ENCODE measurements at places on chromosomes 5 and 9. TPM values are rescaled to one million over a fixed set of nuclear protein-coding genes. Genes with fewer than 3 reads are reported as not detected.
A peak's percentile ranks its signal among the peaks of the same experiment; 100 is the strongest.

The F2R gene
- 13.2 TPM for total RNA-seq

- DNase-seq, result no peak
These were observed 1.3 kb upstream of the PRR7 start for GRCh38 chr5:177445052-177445916.

GRCh38 chr9:113738893-113739604 lies 137.1 kb upstream of the ZNF618 start:
- peak; percentile 7 for DNase-seq

- DNase-seq, result no peak
These were observed 11.4 kb downstream of the YTHDC2 start for GRCh38 chr5:113524927-113525326.

- DNase-seq, result no peak
These were observed 8.1 kb upstream of the NUP214 start for GRCh38 chr9:131117121-131117761.

GRCh38 chr5:147369742-147370374 lies 135.0 kb downstream of the STK32A start:
- DNase-seq, result peak; percentile 20

The BTNL8 gene
- 0.18 TPM for total RNA-seq

DNA sequence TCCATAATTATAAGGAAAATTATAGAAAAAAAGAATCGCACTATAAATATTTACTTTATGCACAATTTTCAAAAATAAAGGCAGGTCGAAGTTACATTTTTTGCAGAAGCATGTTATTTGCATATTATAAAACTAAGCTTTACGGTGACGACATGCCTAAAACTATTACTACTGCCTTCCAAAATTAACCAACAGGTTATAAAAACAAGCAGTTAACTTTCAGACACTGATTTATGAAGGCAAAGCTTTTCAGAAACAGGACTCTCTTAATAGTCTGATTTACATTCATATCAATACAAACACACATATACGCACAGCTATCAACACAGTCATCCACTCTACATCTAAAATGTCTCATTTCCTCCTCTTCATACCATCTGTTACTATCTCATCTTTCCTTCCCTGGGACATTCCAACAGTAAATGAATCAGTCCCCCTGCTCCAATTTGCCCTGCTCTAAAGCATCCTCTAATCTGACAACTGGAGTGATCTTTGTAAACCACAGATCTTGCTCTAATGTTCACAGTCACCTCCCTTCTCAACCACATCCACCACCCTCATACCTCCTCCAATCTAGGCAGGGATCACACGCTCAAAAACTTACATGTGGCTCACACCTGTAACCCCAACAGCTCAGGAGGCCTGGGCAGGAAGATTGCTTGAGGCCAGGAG lies 21.6 kb downstream of the FBXW11 start:
- DNase-seq, result peak; percentile 96

The IGFBPL1 gene
- not detected for total RNA-seq

The GNAQ gene
- total RNA-seq, result 12.0 TPM

GRCh38 chr9:70411121-70411929 lies 3.1 kb downstream of the KLF9 start:
- peak; percentile 69 for DNase-seq

DNA sequence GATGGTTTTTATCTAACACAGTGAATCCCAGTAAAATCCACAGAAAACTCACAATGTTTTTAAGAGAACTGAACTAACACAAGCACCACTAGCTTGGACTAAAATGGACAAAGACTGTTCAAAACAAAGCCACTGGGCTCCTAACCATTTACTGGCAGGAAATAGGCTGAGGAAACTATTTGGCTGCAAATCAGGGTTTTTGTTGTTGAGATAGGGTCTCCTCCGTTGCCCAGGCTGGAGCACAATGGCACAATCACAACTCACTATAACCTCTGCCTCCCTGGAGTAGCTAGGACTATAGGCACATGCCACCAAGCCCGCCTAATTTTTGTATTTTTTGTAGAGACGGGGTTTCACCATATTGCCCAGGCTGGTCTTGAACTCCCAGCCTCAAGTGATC lies 99.7 kb downstream of the THBS4 start:
- no peak for DNase-seq

GRCh38 chr5:95973793-95974325 lies 12.2 kb upstream of the ELL2 start:
- DNase-seq, result peak; percentile 91

DNA sequence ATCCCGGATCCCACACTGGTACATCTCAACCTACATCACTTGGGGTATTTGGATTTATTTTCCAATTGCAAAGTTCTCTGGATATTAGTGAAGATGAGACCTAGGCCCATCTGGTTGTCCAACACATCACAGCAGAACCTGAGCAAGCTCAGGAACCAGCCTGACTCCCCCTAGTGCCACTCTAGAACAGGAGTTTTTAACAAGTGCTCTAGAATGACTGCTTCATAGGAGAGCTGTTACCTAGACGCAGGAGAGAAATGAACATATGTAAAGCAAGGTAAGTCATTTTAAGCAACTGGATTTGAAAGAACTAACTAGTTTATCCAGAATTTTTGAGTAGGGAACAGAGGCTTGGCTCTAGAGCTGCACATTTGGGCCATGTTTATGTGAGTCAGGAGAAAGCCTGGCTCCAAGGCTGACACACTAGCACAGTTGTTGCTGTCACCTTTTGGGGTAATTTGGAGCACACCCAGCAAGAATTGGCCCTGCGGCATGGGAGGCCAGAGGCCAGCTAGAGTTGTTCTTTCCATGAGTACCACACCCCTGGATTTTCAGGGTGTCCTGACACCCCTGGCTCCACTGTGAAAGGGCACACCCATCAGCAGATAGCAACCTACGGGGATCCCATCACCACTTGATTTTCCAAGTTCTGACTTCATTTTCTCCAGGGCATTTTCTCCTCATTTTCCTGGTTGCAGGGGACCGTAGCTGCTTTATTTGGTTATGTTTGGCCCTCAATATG lies 110.9 kb upstream of the LPAR1 start:
- DNase-seq, result no peak

The CDX1 gene
- not detected for total RNA-seq

The HNRNPA0 gene
- total RNA-seq, result 12.2 TPM

DNA sequence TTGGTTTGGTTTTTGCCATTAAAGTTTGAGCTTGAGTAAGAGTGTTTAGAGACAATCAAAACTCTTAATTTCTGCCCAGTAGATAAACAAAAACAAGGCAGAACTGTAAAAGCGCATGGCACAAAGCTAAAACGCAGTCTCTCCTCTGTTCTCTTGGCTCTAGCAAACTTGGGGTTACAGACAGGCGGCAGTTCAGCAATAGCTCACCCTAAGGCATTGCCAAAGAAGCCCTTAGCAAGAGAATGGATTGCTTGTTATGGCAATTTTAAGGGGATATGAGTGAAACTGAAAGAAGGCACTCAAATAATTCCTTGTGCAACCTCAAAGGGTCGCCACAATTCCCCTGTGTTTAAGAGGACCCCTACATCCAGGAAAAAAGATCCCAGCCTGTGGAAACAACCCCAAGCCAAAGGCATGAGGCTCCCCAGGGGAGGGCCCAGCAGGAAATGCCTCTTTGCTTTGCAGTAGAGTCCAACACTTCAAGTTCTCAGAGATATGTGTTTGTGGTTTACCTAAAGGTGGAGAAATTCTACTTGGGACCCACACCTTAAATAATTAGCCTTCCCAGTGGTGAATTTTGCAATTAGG lies 317.0 kb upstream of the MPDZ start:
- no peak for DNase-seq

GRCh38 chr9:3043369-3043768 lies 199.5 kb upstream of the PUM3 start:
- no peak for DNase-seq

DNA sequence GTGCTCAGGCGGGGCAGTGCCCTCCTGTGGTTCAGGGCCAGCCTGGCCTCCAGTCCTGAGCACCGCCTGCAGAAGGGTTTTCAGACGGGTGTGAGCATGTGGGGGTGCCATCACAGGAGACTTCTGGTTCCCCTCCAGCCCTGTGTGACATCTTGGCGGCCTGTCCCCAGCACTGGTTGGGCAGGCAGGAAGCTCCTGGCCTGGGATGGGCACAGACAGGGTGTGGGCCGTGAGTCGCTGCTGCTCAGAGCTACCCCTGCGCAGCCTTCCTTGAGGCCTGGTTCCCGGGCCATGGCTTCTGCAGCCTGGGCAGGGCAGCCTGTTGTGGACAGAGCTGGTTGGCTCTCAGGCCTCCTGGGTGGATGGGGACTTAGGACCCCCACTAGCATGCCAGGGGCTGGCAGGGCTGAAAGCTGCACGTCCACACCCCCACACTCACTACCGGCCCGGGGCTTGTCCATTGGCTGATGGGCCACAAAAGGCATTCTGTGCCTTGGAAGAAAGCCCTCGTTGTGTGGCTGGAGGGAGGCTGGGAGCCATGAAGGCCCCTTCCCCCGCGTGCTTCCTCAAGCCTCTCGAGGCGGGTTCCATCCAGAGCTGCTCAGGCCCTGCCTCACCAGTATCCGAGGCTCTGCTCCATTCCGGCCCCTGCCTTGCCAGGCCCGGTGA lies 58.7 kb downstream of the RXRA start:
- DNase-seq, result peak; percentile 39

DNA sequence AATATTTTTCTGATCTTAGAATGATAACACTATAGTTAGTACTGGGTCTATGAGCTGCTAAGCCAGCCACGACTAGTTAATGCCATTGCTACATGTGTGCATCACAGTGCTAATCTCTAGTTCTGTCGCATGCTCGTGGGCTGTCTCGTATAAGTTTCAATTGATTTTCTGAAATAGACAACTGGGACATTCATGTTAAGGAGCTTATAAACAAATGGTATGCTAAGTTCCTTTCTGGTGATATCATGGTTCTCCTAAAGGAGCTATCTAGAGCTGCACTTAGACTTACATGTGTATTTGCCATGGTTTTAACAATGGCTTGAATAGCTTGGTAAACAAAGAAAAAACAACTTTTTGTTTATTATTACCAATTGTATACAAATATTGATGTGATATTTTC lies 46.2 kb downstream of the F2RL2 start:
- DNase-seq, result no peak

- DNase-seq, result no peak
These were observed 154.1 kb upstream of the CD180 start for GRCh38 chr5:67350618-67351201.

DNA sequence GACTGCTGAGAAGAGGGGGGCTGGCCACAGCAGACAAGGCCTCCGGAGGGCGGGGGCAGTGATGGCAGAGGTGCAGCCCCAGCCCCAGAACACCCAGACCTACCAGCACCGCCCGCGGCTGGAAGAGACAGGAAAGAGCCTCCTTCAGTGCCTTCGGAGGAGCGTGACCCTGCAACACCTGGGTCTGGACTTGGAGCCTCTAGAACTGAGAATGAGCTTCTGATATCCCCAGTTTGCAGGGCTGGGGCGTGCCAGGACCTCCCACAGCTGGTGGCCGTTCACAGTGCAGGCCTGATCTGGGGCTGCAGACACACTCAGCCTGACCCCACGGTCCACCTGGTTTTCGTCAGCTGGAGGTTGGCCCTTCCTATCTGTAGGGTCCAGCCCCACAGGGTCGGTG lies 9.1 kb downstream of the LCN10 start:
- no peak for DNase-seq

The PCDHB10 gene
- total RNA-seq, result not detected

DNA sequence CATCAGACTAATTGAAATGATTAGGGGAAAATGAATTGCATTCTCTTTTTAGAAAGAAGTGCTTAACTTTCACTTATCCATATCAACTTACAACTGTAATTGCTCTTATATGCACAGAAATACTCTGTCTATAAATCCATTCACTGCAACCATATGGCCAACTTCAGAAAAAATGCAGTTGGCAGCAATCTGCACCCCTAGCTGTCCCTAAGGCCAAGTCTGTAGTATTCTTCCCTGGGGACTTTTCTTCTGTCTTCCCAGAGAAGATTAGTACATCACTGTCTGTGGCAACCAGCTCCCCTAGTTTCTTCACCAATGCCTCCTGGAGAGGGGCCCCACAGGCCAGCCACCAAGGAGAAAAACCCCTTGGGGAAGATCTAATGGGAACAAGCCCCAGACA lies 45.4 kb downstream of the ABCA1 start:
- no peak for DNase-seq

DNA sequence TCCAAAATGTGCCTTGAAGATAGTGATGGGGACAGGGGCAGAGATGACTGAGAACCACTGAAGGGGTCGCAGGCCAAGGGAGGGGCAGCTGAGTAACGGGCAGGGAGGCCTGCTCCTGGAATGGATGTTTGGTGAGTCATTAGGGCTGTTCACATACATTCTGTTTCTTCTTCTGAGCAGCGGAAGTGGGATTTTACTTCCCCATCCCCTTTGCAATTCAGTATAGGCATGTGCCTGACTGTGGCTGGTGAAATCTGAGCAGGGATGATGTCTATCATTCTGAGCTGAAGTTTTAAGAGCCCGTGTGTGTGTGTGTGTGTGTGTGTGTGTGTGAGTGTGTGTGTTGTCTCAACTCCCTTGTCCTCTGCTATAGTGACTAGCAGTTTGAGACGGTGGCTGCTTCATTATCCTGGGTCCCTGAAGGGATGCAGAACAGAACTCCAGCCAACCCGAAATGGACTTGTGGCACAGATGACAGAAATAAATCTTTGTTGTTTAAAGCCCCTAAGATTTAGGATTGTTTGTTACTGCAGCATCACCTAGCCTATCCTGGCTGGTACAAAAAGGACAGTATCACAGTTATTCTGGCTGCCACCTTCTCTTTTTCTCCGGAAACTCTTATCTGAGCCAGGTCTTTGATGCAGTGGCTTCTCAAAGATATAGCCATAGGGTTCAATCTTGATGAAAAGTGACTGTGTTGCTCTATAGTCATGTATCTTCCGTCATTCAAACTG lies 29.2 kb upstream of the TGFBI start:
- peak; percentile 99 for DNase-seq

The MYOT gene
- not detected for total RNA-seq

DNA sequence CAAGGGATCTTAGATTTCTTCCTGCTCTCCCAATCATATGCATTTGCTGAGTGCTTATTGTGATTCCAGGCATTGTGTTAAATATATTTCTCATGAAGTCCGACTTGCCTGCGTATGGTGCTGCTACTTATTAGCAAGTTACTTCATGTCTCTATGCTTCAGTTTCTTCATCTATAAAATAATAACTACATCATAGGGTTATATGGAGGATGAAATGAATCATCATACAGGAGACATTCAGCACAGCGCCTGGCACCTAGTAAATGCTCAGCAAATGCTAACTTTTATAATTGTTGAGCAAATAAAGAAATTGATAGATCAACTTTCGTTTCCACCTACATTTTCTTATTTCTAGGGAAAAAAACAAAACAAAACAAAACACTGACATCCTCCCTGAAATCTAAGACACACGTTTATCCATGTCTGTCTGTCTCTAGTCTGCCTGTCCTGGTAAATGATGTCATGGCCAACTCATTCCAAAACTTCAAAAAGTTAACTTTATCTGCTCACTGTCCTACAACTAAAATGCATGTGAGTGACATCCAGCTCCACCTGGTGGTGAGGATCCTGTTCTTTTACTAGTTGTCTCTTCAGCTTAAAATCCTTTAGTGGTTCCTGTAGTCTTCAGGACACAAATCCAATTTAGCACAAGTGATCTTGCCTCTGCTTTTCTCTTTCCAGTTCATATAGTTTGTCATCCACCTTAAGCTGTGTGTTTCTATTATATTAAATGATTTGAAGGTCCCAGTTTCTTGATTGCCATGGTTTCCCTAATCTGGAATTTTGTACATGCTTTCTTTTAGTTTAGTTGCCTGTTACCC lies 27.7 kb downstream of the PPP3R2 start:
- DNase-seq, result peak; percentile 49

Data from HT1080 (cell line).